ENCODE measurements at places on chromosomes 2 and 18. TPM values are rescaled to one million over a fixed set of nuclear protein-coding genes. Genes with fewer than 3 reads are reported as not detected.

Gene PPIL3
- 30.7 TPM for total RNA-seq

Gene MC5R
- total RNA-seq: not detected

Gene ATP6V1C2
- total RNA-seq: 0.08 TPM

Gene ZNF236
- 8.2 TPM for total RNA-seq

Gene NIF3L1
- total RNA-seq: 19.0 TPM

Gene MAB21L4
- total RNA-seq: 0.65 TPM

Gene GFPT1
- total RNA-seq: 16.9 TPM

Gene PTPRN
- total RNA-seq: 2.2 TPM

Gene MRO
- 2.8 TPM for total RNA-seq

Gene RAB27B
- 4.5 TPM for total RNA-seq

Gene IL1R2
- 28.2 TPM for total RNA-seq

Gene HOXD8
- total RNA-seq: 0.19 TPM

Gene TLX2
- total RNA-seq: not detected

Gene TWIST2
- 0.17 TPM for total RNA-seq

Gene GLI2
- 0.14 TPM for total RNA-seq

Gene ARMC9
- total RNA-seq: 2.2 TPM

Gene VPS54
- 25.1 TPM for total RNA-seq

Gene TNS1
- total RNA-seq: 128 TPM

Gene MARCHF4
- total RNA-seq: not detected

Gene CPO
- 0.25 TPM for total RNA-seq

Gene TGFA
- total RNA-seq: 2.9 TPM

Gene LPIN1
- 27.4 TPM for total RNA-seq

Gene APOB
- 2,357 TPM for total RNA-seq

Gene C2orf68
- total RNA-seq: 13.4 TPM

Gene SLC5A7
- not detected for total RNA-seq

Gene CCDC150
- 5.7 TPM for total RNA-seq

Gene TXNDC2
- 0.09 TPM for total RNA-seq

Gene UGT1A10
- total RNA-seq: 0.08 TPM

Gene REG1A
- not detected for total RNA-seq

Gene SERPINE2
- 4.8 TPM for total RNA-seq

Gene LIPG
- 150 TPM for total RNA-seq

Gene ALLC
- 1.3 TPM for total RNA-seq

Gene GBX2
- not detected for total RNA-seq

Gene HK2
- total RNA-seq: 3.5 TPM

Gene ESPNL
- 0.59 TPM for total RNA-seq

Gene TEX44
- total RNA-seq: not detected

Gene HJURP
- total RNA-seq: 32.9 TPM

Gene UGT1A3
- 18.2 TPM for total RNA-seq

Gene CCDC68
- 14.6 TPM for total RNA-seq

Gene INPP5D
- 8.9 TPM for total RNA-seq

Gene RASGRP3
- 8.7 TPM for total RNA-seq

Gene EGR4
- not detected for total RNA-seq

Gene ELOA2
- not detected for total RNA-seq

Gene RAD51AP2
- total RNA-seq: 0.25 TPM

Gene SLC11A1
- 23.0 TPM for total RNA-seq

Gene LYG1
- total RNA-seq: 0.59 TPM

Gene RNU2-63P
- not detected for total RNA-seq

Gene SLC35F6
- 30.7 TPM for total RNA-seq

Gene MC4R
- total RNA-seq: not detected

Gene PLB1
- 1.6 TPM for total RNA-seq

Gene SCTR
- 0.17 TPM for total RNA-seq

All from liver (tissue), 10 donors.